ENCODE measurements at places on chromosomes 6 and 20. TPM values are rescaled to one million over a fixed set of nuclear protein-coding genes. Genes with fewer than 3 reads are reported as not detected.

The SRSF12 gene
- total RNA-seq = not detected

DNA sequence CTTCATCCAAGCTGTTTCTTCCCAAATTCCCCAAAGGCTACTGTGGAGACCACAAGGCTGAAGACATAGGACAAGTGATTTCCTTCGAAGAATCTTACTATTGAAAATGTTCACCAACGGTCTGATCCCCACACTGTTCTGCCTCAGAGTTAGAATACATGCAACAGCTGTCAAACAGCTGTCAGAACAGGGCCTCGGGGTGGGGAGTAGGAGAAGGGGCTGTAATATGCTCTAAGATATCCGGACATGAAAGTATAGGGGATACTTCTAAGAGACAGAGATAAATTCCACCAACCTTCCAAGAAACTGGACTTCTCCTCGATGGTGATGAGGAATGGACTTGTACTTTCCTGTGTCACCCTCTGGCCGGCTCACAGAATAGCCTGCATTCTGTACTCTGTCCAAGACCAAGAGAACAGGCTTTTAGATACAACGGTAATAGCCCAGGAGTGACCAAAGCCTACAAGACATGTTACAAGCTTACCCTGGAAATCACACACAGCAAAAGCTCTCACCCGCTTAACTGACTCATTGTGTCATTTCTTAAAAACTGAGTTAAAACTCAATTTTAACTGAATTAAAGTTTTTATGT is 69.2 kb upstream of the PTGIS start:
- no peaks in the 10 kb centered on the region for H3K27me3 ChIP-seq
- peaks cover 23% of the 10 kb centered on the region for H3K4me1 ChIP-seq
- DNase-seq = no peak
- H3K36me3 ChIP-seq = peaks cover 76% of the 10 kb centered on the region
- no peak overlapping the region for H3K4me3 ChIP-seq

- DNase-seq = no peak
- H3K27ac ChIP-seq = peak overlapping the region; percentile 15
- peaks cover 15% of the 10 kb centered on the region for H3K4me1 ChIP-seq
- peak overlapping the region; percentile 17 for H3K4me3 ChIP-seq
- no peaks in the 10 kb centered on the region for H3K27me3 ChIP-seq
Observed at GRCh38 chr6:127483399-127484055, 24.3 kb upstream of the KIAA0408 start.

DNA sequence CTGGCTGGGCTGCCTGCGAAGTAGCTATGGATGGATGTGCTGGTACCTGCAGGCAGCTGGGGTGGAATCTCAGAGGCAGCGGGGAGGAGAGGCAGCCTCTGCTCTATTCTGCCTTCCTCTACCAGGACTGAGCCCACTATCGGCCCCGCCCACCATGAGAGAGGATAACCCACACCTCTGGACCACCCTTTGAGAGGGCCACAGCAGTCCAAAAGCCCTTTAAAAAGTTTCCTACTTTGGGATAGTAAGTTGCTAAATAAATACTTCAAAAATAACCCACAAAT is 36.1 kb downstream of the EZR start:
- DNase-seq = no peak
- H3K4me1 ChIP-seq = peaks cover 16% of the 10 kb centered on the region
- H3K27me3 ChIP-seq = no peaks in the 10 kb centered on the region
- no peak overlapping the region for H3K27ac ChIP-seq
- H3K4me3 ChIP-seq = no peak overlapping the region
- peaks cover 100% of the 10 kb centered on the region for H3K36me3 ChIP-seq

The PROKR2 gene
- not detected for total RNA-seq

The SPTLC3 gene
- total RNA-seq = 18.7 TPM

The ANKRD6 gene
- 17.7 TPM for total RNA-seq

DNA sequence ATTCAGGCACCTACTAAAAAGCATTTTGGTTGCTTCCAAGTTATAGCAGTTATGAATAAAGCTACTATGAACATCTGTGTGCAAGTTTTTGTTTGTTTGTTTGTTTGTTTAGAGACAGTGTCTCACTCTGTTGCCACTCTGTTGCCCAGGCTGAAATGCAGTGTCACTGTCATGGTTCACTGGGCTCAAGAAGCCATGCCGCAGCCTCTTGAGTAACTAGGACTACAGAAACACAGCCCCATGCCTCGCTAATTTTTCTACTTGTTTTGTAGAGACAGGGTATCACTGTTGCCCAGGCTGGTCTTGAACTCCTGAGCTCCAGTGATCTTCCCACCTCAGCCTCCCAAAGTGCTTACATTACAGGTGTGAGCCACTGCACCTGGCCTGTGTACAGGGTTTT is 795.9 kb downstream of the EPHA7 start:
- DNase-seq = no peak
- H3K4me3 ChIP-seq = no peak overlapping the region
- H3K36me3 ChIP-seq = no peaks in the 10 kb centered on the region
- no peaks in the 10 kb centered on the region for H3K4me1 ChIP-seq

- no peaks in the 10 kb centered on the region for H3K27me3 ChIP-seq
- peaks cover 5% of the 10 kb centered on the region for H3K36me3 ChIP-seq
- H3K27ac ChIP-seq = peak overlapping the region; percentile 75
- H3K4me3 ChIP-seq = no peak overlapping the region
- peaks cover 64% of the 10 kb centered on the region for H3K4me1 ChIP-seq
Observed at GRCh38 chr20:32465092-32465900, 107.2 kb downstream of the ASXL1 start.

DNA sequence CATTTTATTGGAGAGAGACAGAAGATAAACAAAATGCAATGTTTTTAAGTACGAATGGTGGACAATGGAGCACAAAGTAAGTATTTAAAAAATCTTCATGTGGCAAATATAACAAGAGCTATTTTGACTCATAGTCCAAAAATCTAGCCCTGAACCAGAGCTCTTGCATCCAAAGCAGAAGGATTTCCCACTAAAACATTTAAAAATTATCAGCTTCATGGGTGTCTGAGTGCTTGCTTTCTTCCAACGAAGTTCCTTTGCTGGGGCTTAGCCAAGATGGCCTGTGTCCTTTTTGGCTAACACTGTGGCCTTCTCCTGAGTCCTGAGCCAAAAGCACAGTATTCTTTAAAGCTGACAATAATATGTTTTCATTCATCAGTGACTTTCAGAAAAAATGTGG is 161.7 kb downstream of the RIMS1 start:
- no peaks in the 10 kb centered on the region for H3K36me3 ChIP-seq
- no peak for DNase-seq
- no peaks in the 10 kb centered on the region for H3K4me1 ChIP-seq
- H3K4me3 ChIP-seq = no peak overlapping the region

The TGM3 gene
- 0.32 TPM for total RNA-seq

DNA sequence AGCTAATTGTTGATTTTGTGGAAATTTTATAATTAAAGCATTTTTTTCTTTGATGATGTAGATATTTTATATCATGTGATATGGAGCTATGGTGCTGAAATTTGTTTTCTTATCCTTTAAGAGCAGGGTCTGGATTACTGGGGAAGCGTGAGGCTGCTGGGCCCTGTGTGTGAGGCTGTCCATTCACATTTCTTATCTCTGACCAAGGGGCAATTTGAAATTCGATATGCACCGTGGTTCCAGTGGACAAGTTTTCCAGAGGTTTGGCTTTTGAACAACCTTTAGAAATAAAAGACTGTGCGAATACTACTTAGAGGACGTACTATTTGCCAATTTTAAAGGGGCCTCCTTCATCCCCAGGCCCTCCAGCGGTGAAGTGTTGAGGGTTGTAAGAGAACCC is 3.7 kb downstream of the ERMARD start:
- peaks cover 18% of the 10 kb centered on the region for H3K4me1 ChIP-seq
- no peak overlapping the region for H3K4me3 ChIP-seq
- H3K27me3 ChIP-seq = no peaks in the 10 kb centered on the region
- DNase-seq = no peak

GRCh38 chr6:3798055-3798919 is 46.8 kb upstream of the PXDC1 start:
- H3K4me1 ChIP-seq = peaks cover 37% of the 10 kb centered on the region
- H3K4me3 ChIP-seq = no peak overlapping the region

GRCh38 chr6:129709196-129709768 is 695 bp downstream of the ARHGAP18 start:
- H3K4me3 ChIP-seq = peak overlapping the region; percentile 67
- no peaks in the 10 kb centered on the region for H3K36me3 ChIP-seq
- no peak for DNase-seq
- no peaks in the 10 kb centered on the region for H3K27me3 ChIP-seq
- H3K4me1 ChIP-seq = peaks cover 35% of the 10 kb centered on the region

DNA sequence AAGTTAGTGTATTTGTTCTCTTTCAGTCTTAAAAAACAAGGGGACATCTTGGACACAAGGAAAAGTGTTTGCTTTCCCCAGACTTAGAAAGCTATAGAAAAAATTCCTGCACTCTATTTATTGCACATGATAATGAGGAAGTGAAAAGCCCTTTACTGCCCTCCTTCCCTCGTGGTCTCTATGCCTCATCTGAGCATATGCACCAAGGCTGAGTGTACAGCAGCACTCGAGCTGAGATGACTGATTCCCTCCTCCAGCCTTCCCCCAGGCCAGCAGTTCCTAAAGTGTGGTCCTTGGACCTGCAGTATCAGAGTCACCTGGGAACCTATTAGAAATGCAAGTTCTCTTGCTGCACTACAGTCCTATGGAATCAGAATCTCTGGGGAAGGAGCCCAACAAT is 14.3 kb upstream of the LAMP5 start:
- no peak overlapping the region for H3K27ac ChIP-seq
- H3K36me3 ChIP-seq = no peaks in the 10 kb centered on the region
- peaks cover 4% of the 10 kb centered on the region for H3K27me3 ChIP-seq
- peaks cover 6% of the 10 kb centered on the region for H3K4me1 ChIP-seq
- no peak for DNase-seq

- no peaks in the 10 kb centered on the region for H3K36me3 ChIP-seq
- H3K4me3 ChIP-seq = peak overlapping the region; percentile 79
- H3K4me1 ChIP-seq = peaks cover 7% of the 10 kb centered on the region
- H3K27ac ChIP-seq = peak overlapping the region; percentile 69
- H3K27me3 ChIP-seq = peaks cover 21% of the 10 kb centered on the region
Observed at GRCh38 chr6:105136431-105137350, 43.1 kb downstream of the POPDC3 start.

The MUC21 gene
- 3.8 TPM for total RNA-seq

DNA sequence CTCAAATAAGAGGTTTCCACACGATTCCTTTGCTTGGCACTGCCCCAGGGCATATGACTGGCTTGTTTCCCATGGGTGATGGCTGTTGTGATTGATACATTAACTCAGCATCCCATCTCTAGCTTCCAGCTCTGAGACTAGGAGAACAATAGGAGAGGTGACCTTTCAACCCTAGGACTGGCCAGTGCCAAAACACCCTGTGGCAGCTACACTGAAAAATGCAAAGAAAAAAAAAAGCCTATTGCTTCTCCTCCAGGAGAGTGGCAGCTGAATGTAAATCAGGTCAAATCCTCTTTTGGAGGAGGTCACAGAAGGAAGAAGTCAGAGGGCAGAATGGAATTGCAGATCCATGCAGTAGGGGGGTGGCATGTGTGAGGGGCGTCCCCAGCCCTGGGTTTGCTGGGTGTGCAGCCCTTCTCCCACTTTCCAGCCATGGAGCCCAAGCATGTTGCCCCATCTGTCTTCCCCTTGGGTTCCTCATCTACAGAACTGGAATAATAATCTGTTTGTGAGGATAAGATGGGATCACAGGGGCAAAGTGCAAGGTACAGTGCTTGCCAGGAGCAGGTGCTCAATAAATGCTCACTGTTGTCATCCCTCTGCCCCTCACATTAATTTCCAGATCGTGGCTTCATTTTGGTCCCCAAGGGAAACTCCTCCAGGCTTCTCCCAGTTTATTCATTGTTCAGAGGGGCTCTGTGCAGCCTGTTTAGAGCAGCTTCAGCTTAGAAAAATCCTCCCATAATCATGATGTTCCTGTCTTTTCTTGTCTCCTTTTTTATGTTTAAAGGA is 245.0 kb upstream of the RIN2 start:
- no peak overlapping the region for H3K27ac ChIP-seq
- H3K4me3 ChIP-seq = no peak overlapping the region
- no peaks in the 10 kb centered on the region for H3K4me1 ChIP-seq
- no peaks in the 10 kb centered on the region for H3K27me3 ChIP-seq

The DEK gene
- 78.5 TPM for total RNA-seq

GRCh38 chr6:13261464-13261994 is 66.8 kb downstream of the TBC1D7 start:
- no peaks in the 10 kb centered on the region for H3K27me3 ChIP-seq
- peaks cover 12% of the 10 kb centered on the region for H3K4me1 ChIP-seq
- no peak overlapping the region for H3K27ac ChIP-seq
- H3K36me3 ChIP-seq = no peaks in the 10 kb centered on the region
- H3K4me3 ChIP-seq = no peak overlapping the region

DNA sequence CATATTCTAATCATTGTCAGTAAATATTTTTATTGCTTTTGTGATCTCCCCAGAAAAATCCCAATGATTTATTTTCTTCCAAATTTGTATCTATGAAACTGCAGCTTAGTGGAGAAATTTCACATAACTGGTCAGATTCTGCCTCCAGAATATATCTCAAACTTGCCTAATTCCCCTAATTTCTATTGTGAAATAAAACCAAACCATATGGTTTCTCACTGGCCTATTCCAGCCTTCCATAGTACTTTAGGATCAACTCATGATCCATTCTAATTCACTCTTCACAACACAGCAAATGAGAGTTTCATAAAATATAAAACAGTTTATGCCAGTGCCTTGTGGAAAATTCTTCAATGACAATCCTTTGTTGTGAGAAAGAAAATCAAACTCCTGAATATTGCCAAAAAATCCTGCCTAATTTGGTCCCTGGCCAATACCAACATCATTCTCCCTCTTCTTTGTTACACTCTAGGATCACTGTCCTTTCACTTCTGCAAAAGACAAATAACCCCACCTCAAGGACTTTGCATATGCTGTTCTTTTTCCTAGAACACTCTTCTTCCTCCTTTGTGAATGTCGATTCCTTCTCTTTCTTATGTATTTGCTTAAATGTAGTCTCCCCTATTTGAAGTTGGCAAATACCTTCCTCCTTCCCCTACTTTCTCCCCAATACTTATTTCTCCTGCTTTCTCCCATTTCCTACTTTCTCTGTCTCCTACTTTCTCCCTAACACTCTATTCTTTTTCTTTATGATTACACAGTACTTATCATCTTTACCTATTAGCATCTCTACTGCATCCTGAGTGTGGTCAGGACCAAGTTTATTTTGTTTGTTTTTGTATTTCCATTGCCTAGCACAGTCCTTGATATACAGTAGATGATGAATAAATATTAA is 587.5 kb downstream of the RFPL4B start:
- no peaks in the 10 kb centered on the region for H3K27me3 ChIP-seq
- no peaks in the 10 kb centered on the region for H3K4me1 ChIP-seq
- no peak overlapping the region for H3K27ac ChIP-seq
- no peak for DNase-seq

The ISM1 gene
- total RNA-seq = 8.4 TPM

The WFDC5 gene
- total RNA-seq = 1.6 TPM

The GSTA3 gene
- 2.1 TPM for total RNA-seq

DNA sequence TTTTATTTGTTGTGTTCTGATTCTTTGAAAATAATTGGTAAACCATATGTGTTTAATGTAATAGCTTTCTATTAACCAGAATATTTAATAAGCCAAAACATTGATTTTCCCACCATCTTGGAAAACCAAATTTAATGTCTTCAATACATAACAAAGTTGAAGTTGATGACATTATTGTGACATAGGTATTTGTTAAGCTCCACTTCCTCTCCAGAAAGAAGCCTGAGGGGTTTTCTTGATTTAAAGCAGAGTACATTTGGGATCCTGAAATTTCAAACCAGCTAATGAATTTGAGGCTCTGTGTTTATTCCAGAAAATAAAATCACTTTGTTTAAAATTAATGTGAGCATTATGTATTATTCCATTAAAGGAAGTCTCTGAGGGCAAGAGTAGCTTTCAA is 106.3 kb downstream of the PERP start:
- no peaks in the 10 kb centered on the region for H3K27me3 ChIP-seq
- H3K4me3 ChIP-seq = no peak overlapping the region
- H3K4me1 ChIP-seq = no peaks in the 10 kb centered on the region

The KCNB1 gene
- 0.53 TPM for total RNA-seq
